NCI-H1930 (cell line): ENCODE measurements at places on chromosomes 2 and 18.

- DNase-seq, result no peak
These were observed 37.3 kb downstream of the GPD2 start for GRCh38 chr2:156473445-156473844.

DNA sequence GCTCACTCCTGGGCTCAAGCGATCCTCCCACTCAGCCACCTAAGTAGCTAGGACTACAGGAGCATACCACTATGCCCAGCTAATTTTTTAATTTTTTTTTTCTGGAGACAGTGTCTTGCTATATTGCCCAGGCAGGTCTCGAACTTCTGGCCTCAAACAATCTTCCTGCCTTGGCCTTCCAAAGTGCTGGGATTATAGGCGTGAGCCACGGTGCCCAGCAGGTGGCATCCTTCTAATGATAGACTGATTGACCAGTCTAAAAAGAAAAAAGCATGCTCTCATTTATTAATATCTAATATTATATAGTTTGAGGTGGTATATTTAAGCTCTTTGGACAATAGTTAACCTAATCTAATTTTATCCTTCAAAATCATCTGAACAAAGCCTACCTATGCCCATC lies 198.6 kb downstream of the CAMKMT start:
- DNase-seq, result no peak

GRCh38 chr2:184004289-184004947 lies 593.9 kb upstream of the ZNF804A start:
- DNase-seq, result no peak

DNA sequence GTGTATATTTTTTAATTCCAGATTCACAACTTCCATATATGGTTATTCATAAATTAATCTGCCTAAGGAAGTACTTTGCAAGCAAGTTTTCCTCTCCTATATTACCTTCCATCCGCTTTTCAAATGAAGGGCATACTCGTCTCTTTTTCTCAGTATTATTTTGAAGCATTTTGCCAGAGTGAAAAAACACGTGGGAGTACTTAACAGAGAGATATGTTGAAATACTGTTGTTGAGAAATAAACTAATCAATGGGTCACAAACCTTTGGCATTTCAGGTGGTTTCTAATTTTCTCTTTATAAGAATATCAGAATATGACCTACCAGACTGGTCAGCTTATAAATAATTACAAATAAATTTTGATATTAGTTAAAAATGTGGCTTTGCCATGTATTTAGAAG lies 67.6 kb downstream of the CCDC102B start:
- DNase-seq, result no peak

GRCh38 chr2:60764736-60765534 lies 8.9 kb downstream of the PAPOLG start:
- DNase-seq, result no peak
